MM.1S (cell line): ENCODE measurements at places on chromosomes 16 and 17.

DNA sequence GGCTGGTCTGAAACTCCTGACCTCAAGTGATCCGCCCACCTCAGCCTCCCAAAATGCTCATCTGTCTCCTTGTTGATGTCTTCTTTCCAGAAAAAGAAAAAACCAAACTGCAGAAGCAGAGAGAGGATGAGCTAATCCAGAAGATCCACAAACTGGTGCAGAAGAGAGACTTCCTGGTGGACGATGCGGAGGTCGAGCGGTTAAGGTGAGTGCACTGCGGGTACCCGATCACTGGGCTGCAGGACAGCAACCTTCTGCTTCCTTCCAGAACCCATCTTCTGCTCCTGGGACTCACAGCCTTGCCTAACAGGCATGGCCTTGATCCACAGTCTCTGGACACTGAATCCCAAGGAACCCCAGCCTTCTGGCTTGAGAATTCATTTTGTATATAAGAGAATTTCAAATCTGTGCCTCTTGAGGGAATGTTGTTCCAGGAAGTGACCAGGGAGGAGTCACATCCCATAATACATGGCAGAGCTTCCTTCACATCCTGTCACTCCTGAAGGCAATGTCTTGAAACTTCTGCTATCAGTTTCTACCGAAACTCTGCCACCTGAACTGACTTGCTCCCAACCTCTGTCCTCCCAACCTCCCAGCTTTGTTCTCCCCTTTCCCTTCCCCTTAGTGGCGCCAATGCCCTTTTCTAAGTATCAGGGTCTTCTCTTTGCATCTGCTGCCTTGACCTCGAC, 61.7 kb downstream of the MARF1 start:
- no peaks in the 10 kb centered on the region for H3K36me3 ChIP-seq
- H3K4me1 ChIP-seq: no peaks in the 10 kb centered on the region
- DNase-seq: no peak
- no peak overlapping the region for H3K27ac ChIP-seq

DNA sequence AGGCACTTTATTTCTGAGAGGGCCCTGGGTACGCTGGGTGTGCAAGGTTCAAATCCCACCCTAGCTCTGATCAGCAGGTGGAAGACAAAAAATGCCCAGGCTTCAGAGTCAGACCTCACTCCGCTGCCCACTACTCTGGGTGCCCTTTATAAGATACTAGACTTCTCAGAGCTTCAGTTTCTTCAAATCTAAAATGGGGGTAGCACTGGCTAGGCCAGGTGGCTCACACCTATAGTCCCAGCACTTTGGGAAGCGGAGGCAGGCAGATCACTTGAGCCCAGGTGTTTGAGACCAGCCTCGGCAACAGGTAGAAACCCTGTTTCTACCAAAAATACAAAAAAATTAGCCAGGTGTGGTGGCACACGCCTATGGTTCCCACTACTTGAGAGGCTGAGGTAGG, 1.7 kb downstream of the USB1 start:
- H3K27ac ChIP-seq: no peak overlapping the region
- no peak for DNase-seq
- no peak overlapping the region for H3K4me3 ChIP-seq
- H3K36me3 ChIP-seq: no peaks in the 10 kb centered on the region
- H3K4me1 ChIP-seq: peaks cover 16% of the 10 kb centered on the region

GRCh38 chr17:15278380-15278779, 13.3 kb upstream of the PMP22 start:
- H3K27ac ChIP-seq: no peak overlapping the region
- H3K4me1 ChIP-seq: no peaks in the 10 kb centered on the region
- H3K4me3 ChIP-seq: no peak overlapping the region
- H3K27me3 ChIP-seq: no peaks in the 10 kb centered on the region
- no peaks in the 10 kb centered on the region for H3K36me3 ChIP-seq

GRCh38 chr17:42117397-42118125, 3.6 kb downstream of the KAT2A start:
- H3K4me3 ChIP-seq: no peak overlapping the region
- peaks cover 41% of the 10 kb centered on the region for H3K4me1 ChIP-seq
- no peaks in the 10 kb centered on the region for H3K36me3 ChIP-seq
- H3K27ac ChIP-seq: no peak overlapping the region
- no peak for DNase-seq

- no peak overlapping the region for H3K27ac ChIP-seq
- no peaks in the 10 kb centered on the region for H3K27me3 ChIP-seq
- no peak overlapping the region for H3K4me3 ChIP-seq
- DNase-seq: no peak
- H3K4me1 ChIP-seq: no peaks in the 10 kb centered on the region
These were observed 56.0 kb downstream of the SHISA6 start for GRCh38 chr17:11296994-11297393.

- H3K36me3 ChIP-seq: no peaks in the 10 kb centered on the region
- H3K27me3 ChIP-seq: peaks cover 7% of the 10 kb centered on the region
- peak; percentile 77 for DNase-seq
- peaks cover 33% of the 10 kb centered on the region for H3K4me1 ChIP-seq
These were observed 3.6 kb downstream of the FLYWCH1 start for GRCh38 chr16:2915196-2915929.

DNA sequence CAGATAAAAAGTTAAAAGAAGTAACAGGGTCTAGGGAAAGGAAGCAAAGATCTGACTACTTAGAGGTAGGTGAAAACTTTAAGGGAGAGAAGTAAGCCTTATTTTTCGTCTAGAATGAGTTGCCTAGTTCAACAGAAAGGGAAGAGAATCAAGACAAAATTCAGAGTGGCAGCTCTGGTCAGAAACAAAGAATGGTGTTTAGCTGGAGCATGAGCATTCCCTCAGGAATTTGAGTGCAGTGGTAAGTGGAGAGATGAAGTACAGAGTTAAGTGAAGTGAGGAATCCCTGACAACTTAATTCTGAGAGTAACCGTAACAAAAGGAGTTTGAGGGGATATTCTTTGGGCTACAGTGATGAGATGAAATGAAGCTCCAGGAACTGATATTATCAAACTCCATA, 11.5 kb downstream of the SMG6 start:
- no peak overlapping the region for H3K4me3 ChIP-seq
- H3K27ac ChIP-seq: no peak overlapping the region
- H3K36me3 ChIP-seq: 0 out of 2 replicates have a peak, but pooled peaks cover 7% of the 10 kb centered on the region
- H3K4me1 ChIP-seq: peaks cover 33% of the 10 kb centered on the region

- DNase-seq: no peak
- H3K4me1 ChIP-seq: peaks cover 10% of the 10 kb centered on the region
These were observed 2.4 kb upstream of the NFATC3 start for GRCh38 chr16:68082629-68083238.

DNA sequence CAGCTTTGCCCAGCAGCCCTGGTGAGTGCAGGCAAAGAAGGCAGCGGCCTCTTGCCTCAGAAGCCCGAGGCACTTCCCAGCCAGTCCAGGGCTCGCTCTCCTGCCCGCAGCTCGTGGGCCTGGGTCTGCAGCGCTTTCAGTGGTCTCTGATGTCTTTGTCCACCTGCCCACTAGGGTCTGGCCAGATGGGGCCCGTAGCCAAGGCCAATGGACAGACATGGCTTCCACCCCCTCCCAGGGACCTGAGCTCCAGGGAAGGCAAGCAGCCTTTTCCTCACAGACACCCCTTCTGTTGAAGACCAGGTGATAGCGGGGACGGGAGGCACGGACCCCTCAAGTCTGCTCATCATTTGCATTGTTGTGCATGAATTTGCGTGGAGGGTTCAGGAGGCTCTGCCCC, 33.7 kb upstream of the ZC3H18 start:
- no peaks in the 10 kb centered on the region for H3K4me1 ChIP-seq
- no peak overlapping the region for H3K27ac ChIP-seq
- no peak overlapping the region for H3K4me3 ChIP-seq
- DNase-seq: no peak
- H3K36me3 ChIP-seq: no peaks in the 10 kb centered on the region
- peaks cover 7% of the 10 kb centered on the region; the same call in 1 of the 2 replicates for H3K27me3 ChIP-seq
